ENCODE measurements at places on chromosomes 5 and 9.

- no peak for DNase-seq
These were observed 17.8 kb downstream of the LRRC8A start for GRCh38 chr9:128899566-128900322.

- DNase-seq = no peak
These were observed 29.8 kb downstream of the SLC24A2 start for GRCh38 chr9:19759066-19759465.

- DNase-seq = no peak
These were observed at the start of gene GCNT4 for GRCh38 chr5:75052192-75053053. GCNT4 (minus strand) TSS chr5:75052558; CDS start chr5:75030037, 22,521 bp downstream.

DNA sequence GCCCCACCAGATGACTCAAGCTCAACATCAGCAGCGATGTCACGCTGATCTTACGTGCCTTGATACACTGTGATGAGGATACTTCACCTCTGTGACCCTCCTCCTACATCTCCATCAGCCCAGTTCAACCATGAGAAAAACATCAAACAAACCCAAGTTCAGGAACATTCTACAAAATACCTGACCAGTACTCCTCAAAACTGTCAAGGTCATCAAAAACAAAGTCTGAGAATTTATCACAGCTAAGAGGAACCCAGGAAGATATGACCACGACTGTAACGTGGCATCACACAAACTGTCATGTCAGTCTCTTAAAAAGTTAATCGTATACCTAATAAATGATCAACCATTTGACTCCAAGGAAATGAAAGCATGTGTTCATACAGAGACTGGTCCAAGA, 90.8 kb downstream of the COL23A1 start:
- no peak for DNase-seq

GRCh38 chr5:133356984-133357421, 255.3 kb downstream of the FSTL4 start:
- no peak for DNase-seq

GRCh38 chr5:109921735-109922380, 232.1 kb downstream of the MAN2A1 start:
- no peak for DNase-seq

Data from SHP77 treated with DMSO at 0.1 percent for 48 hours (cell line).